ENCODE measurements at places on chromosomes 7 and 10.

- no peak for DNase-seq
Observed at GRCh38 chr10:3780771-3781467, 4.1 kb downstream of the KLF6 start.

GRCh38 chr10:93465806-93466675 is 16.1 kb downstream of the MYOF start:
- DNase-seq = peak; percentile 75

- no peak for DNase-seq
Observed at GRCh38 chr7:72321081-72321480, 91.1 kb downstream of the CALN1 start.

DNA sequence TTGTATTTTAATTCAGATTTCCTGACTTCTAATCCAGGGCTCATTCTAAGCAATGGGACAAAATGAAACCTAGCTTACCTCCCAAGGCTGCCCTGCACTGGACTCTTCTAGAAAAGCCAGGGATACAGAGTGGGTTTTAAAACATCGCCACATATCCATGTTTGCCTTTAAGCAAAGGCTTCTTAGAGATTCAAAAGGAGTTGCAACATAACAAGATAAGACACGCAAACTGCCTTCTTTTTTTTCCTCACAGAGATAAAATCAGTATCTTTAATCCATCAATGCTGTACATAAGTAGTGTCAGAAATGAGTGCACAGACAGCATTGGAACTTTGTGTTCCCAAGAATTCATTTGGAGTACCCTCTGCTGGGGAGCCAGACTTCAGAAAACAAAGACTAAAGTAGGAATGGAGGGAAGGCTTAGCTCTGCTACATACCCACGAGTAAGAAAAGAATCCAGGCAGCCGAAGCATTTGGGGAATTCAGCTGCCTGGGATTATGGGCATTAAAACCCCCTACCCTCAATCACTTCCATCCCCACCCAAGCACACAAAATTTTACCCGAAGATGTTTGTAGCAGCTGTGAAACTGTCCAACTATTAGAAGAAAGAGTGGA is 427.8 kb downstream of the ARL4A start:
- no peak for DNase-seq

DNA sequence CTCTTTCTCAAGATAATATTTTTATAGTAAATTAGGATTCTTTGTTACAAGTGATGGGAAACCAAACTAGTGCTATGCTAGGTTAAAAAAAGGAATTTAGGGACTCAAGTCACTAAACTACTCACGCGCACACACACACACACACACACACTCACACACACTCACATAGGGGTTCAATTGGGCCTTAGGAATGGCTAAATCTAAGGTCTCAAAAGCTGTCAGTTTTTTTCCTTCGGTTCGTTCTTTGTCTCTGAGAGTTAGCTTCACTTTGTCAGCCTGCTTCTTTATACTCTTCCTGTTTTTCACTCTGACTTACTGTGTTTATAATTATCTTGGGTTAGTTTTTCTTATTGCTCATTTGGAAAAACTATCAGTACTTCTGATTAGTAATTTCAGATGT is 138.9 kb downstream of the ADK start:
- DNase-seq = no peak

- DNase-seq = no peak
Observed at GRCh38 chr7:12623223-12623622, 52.7 kb downstream of the SCIN start.

GRCh38 chr10:28993861-28994260 is 295.0 kb upstream of the LYZL1 start:
- DNase-seq = no peak

GRCh38 chr10:11642566-11642965 is 31.1 kb upstream of the USP6NL start:
- DNase-seq = no peak

- DNase-seq = peak; percentile 60
Observed at GRCh38 chr10:77877441-77878344, 48.9 kb downstream of the DLG5 start.

GRCh38 chr10:86362129-86362527 is 4.5 kb downstream of the GRID1 start:
- no peak for DNase-seq

GRCh38 chr10:115066528-115066927 is 26.6 kb upstream of the ATRNL1 start:
- DNase-seq = no peak

DNA sequence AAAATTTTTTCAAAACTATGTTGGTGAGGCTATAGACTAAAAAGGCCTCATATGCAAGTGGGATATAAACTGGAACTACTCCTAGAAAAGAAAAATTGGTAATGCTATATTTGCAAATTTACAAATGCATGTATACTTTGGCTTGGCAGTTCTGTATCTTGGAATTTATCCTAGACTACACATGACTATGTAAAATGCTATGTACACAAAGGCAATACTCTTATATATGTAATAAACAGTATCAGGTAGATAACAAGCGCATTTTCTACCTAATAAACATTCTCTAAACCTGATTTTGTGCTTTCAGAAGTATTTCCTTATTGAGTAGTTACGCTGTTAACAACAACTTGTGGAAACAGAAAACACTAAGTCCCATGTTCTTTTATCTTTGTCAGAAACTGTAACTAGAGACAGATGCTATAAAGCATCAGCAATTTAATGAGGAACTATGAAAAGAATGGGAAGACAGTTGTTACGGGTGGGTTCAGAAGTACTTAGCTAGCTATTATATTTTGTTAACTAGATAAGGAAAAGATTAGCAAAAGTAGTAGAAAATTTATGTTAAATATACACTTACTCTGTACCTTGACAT is 107.8 kb downstream of the ARHGAP12 start:
- no peak for DNase-seq

DNA sequence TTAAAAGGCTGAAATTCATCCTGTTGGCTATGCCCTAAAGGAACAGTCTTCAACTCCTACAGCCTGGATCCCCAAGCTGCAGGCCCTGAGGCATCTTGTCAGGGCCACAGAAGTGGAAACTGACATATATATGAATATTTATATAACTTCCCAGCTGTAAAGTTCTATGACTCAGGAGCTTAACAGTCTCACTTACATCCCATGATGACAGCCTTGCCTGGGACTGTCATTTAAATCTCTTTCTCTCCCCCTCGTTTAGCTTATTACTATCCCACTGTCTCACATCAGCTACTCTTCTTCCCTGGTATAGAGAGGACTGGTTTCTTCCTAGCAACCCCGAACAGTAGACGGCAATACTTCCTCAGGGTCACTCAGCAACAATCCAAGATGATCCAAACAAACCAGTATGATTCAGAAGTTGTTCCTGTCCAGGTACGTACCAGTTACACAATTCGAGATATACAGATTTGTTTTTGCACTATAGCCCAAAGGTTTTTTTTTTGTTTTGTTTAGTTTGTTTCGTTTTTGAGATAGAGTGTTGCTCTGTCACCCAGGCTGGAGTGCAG is 22.7 kb downstream of the KIAA1549 start:
- DNase-seq = no peak

DNA sequence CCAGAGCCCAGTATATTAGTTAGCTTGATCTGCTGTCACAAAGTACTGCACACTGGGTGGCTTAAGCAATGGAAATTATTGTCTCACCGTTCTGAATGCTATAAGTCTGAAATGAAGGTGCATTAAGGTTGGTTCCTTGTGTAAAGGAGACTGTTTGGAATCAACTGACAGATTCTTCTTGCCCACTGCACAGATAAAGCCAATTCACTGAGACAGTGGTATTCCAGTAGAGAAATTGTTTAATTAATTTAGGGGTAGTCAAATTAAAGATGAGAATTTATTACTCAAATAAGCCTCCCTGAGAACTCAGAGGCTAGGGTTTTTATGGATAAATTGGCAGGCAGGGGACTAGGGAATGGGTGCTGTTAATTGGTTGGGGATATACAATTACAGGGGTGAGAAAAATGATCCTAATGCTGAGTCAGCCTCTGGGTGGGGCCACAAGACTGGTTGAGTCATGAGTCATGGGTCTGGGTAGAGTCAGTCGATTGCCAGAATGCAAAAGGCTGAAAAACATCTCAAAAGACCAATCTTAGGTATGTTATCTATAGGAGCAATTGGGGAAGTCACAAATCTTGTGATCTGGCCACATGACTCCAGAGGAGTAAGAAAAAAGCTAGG is 23.5 kb upstream of the SAMD9L start:
- no peak for DNase-seq

GRCh38 chr7:72446591-72447462 is 34.7 kb upstream of the CALN1 start:
- no peak for DNase-seq

- no peak for DNase-seq
Observed at GRCh38 chr10:61346796-61347413, 106.3 kb downstream of the TMEM26 start.

DNA sequence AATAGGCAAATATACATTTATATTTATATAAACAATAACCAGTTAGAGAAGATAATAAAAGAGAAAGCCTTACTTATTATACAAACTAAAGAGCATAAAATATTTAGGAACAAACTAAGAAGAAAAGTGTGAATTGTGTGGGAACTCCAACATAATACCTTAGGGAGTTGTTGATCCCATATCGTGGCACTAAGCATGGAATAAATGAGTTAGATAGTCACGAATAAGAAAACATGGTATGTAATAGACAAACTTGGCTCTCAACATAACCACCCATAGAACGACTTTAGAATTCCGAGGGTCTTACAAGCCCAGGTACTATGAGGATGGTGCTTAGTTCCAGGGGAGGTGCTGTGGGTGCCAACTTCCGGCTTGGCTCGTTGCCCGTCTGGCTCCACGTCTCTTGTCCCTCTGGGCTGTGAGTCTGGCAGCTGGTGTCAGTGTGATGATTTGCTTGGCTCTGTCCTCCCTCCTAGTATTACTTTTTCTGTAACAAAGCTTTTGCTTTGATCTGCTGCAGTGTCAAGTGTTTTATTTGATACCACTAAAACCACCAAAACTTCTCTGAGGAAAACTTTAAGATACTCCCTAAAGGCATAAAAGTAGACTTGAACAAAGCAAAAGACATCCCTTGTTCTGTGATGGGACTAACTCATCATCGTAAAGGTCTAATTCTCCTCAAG is 9.5 kb upstream of the RBM20 start:
- DNase-seq = no peak

DNA sequence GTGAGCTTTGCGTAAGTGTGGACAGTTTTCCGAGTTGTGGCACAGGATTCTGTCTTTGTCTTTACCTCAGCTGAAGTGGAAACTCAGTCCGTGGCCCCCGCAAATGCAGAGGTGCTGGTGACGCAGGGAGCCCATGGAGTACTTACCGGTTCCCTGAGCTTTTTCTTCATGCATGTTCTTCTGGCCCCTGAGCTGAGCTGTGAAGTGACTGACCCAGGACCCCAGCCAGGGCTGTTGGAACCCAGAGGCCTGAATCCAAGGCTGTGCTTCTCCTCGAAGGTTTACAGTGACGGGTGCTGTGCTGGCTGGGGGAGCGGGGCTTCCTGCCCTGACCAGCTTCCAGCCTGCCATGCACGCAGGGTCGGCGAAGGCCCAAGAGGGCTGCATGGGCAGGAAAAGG is 223.5 kb downstream of the GLRX3 start:
- DNase-seq = no peak

DNA sequence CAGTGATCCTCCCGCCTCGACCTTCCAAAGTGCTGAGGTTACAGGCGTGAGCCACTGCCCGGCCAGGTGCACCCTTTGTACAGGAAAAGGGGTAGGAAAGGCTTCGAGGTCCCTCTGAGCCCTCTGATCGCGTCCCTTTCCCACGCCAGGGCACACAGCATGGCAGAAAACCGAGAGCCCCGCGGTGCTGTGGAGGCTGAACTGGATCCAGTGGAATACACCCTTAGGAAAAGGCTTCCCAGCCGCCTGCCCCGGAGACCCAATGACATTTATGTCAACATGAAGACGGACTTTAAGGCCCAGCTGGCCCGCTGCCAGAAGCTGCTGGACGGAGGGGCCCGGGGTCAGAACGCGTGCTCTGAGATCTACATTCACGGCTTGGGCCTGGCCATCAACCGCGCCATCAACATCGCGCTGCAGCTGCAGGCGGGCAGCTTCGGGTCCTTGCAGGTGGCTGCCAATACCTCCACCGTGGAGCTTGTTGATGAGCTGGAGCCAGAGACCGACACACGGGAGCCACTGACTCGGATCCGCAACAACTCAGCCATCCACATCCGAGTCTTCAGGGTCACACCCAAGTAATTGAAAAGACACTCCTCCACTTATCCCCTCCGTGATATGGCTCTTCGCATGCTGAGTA is 871 bp downstream of the POP7 start:
- DNase-seq = no peak

GRCh38 chr10:128147669-128148068 is 21.4 kb upstream of the MKI67 start:
- DNase-seq = no peak

- no peak for DNase-seq
Observed at GRCh38 chr10:67527351-67527750, 168.6 kb downstream of the CTNNA3 start.

DNA sequence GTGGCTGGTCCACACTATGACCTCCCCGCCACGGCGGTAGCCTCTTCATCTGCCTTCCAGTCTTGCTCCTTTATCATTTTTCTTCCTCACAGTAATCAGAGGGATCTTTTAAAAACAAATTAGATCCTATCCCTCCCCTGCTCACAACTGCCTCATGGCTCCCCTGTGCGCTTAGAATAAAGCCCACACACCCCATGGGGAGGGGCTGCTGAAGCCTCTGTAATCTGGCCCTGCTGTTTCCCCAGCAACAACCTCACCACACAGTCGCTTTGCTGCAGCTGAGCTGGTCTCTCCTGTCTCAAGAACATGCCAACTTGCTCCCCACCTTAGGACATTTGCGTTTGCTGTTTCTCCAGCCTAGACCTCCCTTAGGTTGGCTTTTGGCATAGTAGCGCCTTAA is 41.0 kb downstream of the SP8 start:
- no peak for DNase-seq

GRCh38 chr7:42002654-42003053 is 234.4 kb downstream of the GLI3 start:
- DNase-seq = no peak

- peak; percentile 57 for DNase-seq
Observed at GRCh38 chr10:12390733-12391132, 41.4 kb downstream of the CAMK1D start.

DNA sequence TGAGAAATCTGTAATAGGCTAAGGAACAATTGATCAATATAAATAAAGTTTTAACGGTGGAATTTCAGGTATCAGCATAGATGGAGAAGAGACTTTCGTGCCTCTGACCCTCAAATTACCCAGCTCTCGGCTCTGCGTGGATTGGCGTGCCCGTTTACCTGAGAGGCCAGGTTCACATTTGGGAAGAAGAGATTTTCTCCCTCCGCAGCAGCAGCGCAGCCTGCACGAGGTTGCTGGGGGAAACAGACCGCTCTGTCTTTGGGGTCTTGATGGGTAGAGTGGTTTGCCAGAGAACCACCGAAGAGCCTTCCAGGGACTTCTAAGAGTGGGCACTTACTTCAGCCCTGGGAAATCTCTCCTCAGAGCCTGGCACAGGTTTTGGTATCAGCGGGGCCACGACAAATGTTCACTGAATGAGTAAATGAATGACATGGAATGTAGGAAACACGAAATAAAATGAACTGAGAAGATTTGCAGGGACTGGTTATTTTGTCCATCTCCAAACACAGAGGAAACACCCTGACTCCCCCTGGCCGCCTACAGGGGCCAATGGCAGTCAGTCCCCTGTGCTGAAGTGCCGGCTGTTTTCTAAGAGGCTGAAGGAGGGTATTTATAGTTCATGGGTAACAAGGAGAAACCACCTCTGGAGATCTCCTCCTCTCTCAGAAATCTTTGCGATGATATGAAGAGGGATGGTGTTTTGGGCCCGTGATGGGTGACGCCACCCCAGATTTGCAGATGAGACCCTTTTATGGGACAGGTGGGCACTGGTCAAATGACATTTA is 338.5 kb downstream of the ADARB2 start:
- no peak for DNase-seq

Data from uterus (tissue), 4 donors.